Keratinocyte (primary cell): ENCODE measurements at places on chromosomes 2 and 18. TPM values are rescaled to one million over a fixed set of nuclear protein-coding genes. Genes with fewer than 3 reads are reported as not detected.

Gene PRKCE
- 1.5 to 2.0 TPM (median 2.0 TPM) in 3 replicates for polyA plus RNA-seq

Gene SPOPL
- 9.1 to 16.5 TPM (median 11.4 TPM) in 3 replicates for polyA plus RNA-seq

Gene TANK
- polyA plus RNA-seq: 33.5 to 47.2 TPM (median 40.5 TPM) in 3 replicates

Gene TIMM21
- polyA plus RNA-seq: 42.5 to 76.0 TPM (median 58.0 TPM) in 3 replicates

Gene SAG
- polyA plus RNA-seq: not detected in 3 replicates

Gene BMP10
- polyA plus RNA-seq: 0.05 TPM in 1 of 3 replicates, not detected in the others

Gene HOXD3
- polyA plus RNA-seq: not detected in 3 replicates

Gene SALL3
- polyA plus RNA-seq: not detected in 3 replicates

GRCh38 chr2:8587251-8587791 is 94.5 kb upstream of the ID2 start:
- no peak for DNase-seq

GRCh38 chr18:73352546-73352945 is 484.8 kb upstream of the NETO1 start:
- no peak for DNase-seq

- DNase-seq: no peak
These were observed 119.6 kb downstream of the FAM210A start for GRCh38 chr18:13606604-13607254.

DNA sequence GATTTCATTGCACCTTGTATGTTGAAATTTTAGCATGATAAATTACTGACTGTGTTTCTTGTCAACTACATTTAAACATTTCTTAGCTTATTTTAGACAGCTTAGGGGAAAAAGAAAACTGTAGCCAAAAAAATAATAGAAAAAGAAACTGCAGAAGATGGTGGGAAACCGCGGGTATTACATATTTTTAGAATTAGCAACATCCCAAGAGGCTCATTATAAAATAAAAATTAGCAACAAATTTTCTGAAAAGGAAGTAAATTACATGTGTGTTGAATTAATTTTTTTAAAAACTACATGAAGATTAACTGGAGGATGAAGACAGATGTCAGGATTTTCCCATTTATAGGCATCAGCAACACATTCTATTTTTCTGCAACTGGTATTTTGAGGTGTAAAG is 4.3 kb downstream of the PELI1 start:
- no peak for DNase-seq

- DNase-seq: no peak
These were observed 55.0 kb downstream of the LYPD6 start for GRCh38 chr2:149385350-149385749.

- no peak for DNase-seq
These were observed 985 bp downstream of the ILKAP start for GRCh38 chr2:238202326-238203093.

DNA sequence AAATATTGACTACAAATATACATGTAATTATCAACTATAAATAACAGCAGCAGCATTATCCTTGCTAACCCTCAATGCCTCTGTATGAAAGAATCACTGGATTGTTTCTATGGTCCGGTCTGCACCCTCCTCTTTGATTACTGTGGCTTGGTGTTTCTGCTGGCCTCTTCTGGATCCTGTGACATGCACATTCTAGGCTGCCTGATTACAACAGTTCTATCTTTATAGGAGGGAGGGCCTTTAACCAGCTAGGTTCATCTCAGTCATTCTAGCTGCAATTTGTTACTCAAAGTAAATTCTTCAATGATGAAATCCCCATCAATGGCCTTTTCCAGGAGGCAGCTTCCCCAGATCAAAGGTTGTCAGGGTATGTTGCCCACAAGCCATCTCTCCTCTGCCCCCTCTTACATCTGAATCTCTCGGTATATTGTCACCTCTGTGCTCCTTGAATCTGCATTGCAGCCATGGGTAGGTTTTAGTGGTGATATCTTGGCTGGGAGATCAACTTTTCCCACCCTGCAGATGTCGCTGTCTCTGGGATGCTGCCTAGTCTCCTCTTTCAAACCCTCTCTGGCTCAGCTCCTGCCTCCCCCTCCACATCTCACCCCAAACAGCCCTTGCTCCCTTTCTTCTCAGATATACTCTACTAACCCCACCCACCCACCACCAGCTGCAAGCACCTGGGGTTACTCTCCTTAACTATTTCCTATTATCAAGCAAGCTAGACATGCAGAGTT is 106.2 kb upstream of the BZW1 start:
- DNase-seq: no peak

- no peak for DNase-seq
These were observed 64.6 kb upstream of the CNGA3 start for GRCh38 chr2:98281607-98282006.

DNA sequence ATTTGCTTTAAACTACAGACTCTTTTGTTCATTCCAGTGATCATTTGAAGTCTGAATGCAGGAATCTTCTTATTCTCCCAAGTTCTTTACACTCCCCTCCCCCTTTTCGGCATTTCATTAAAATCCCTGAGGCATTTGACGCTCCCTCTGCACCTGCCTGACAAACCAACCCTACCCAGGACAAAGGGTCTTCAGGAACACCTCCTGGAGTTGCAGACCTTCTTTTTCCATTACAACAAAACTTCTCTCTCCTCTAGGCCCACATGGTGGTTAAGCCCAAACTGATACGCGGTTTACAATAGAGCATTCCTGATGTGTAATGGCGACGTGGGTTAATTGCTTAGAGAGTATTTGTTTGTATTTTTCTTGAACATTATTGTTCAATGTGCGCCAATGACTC is 367.4 kb downstream of the FBXO15 start:
- no peak for DNase-seq

GRCh38 chr2:74179063-74179865 is 585 bp upstream of the MOB1A start:
- no peak for DNase-seq

DNA sequence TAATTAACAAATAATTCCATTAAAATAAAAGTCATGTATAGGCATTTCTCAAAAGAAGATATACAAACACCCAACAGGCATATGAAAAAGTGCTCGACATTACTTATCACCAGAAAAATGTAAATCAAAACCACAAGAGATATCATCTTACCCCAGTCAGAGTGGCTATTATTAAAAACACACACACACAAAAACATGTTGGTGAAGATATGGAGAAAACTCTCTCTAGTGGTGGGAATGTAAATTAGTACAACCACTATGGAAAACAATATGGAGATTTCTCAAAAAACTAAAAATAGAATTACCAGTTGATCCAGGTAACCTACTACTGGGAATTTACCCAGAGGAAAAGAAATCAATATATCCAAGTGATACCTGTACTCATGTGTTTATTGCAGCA is 966.3 kb upstream of the POU3F3 start:
- DNase-seq: no peak

DNA sequence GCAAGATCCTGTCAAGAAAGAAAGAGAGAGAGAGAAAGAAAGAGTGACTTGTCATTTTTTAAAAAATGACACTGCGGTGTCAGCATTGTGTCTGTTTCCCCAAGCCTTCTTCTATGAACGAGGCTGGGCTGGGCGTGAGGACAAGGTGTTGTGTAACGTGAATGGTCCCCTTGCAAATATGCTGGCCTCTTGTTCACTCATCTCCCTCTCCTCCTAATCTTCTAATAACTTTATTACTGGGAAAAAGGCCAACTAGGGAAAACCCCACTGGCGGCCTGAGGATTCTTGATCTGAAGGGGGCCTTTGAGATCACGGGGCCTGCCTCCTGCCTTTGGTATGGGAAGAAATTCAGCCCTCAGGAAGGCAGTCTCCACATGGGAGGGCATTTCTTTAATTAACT is 163.1 kb downstream of the MIB1 start:
- no peak for DNase-seq

DNA sequence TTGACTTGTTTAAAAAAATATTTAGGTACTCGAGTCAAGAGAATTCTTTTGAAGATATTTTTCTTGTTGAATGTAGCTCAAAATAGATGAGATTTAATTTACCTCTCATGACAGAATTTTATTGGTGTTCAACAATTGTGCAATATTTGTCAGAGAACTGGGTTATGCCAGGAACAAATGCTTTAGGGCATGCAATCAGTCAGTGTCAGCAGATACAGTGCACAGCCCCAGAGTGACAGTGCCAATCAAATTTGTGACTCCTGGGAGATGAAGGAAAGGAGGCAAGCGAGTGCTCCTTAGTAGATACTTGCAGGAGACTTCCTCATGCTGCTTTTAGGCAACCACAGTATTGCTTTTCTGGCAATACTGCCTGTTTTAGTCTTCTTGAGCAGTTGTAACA is 81.2 kb upstream of the DSEL start:
- DNase-seq: no peak

- DNase-seq: no peak
These were observed 222.0 kb downstream of the KCNE4 start for GRCh38 chr2:223273995-223274394.

DNA sequence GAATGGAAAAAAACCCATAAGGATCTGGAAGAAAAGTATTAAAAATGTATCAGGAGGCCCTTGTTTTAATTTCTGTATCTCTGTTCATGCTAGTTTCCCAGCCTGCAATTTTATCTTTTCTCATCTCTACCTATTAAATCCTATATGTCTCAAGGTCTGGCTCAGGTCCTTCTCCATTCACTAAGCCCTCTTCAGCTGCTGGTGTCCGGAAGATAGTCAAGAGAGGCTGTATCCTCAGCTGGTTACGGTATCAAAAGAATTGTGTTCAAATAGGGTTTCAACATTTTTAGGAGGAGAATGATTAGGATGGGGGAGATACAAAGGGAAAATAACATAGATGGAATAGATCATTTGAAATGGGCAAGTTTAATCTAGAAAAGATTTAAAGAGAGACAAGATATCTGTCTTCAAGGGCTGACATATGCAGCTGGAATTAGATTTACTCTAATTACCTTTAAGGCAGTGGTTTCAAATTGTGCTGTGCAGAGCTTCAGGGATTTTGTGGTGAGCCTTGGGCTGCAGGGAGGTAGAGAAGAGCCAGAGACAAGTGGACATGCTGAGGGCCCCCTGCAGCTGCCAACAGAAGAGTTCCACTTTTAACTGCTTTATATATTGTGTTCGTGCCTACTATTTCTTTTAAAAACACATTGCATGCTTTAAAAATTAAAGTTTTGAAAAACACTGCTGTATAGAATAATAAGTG is 24.1 kb downstream of the GREB1L start:
- DNase-seq: no peak

- no peak for DNase-seq
These were observed 47.2 kb downstream of the METTL8 start for GRCh38 chr2:171386627-171387026.

- DNase-seq: no peak
These were observed 193.2 kb downstream of the CDH2 start for GRCh38 chr18:27983780-27984179.

- no peak for DNase-seq
These were observed 10.4 kb downstream of the MYT1L start for GRCh38 chr2:2320486-2321199.

- no peak for DNase-seq
These were observed 61.3 kb downstream of the TMEM247 start for GRCh38 chr2:46540496-46541331.

- no peak for DNase-seq
These were observed 89.9 kb downstream of the SOX11 start for GRCh38 chr2:5782103-5782502.

GRCh38 chr2:152646775-152647174 is 70.5 kb downstream of the PRPF40A start:
- DNase-seq: peak; percentile 66

DNA sequence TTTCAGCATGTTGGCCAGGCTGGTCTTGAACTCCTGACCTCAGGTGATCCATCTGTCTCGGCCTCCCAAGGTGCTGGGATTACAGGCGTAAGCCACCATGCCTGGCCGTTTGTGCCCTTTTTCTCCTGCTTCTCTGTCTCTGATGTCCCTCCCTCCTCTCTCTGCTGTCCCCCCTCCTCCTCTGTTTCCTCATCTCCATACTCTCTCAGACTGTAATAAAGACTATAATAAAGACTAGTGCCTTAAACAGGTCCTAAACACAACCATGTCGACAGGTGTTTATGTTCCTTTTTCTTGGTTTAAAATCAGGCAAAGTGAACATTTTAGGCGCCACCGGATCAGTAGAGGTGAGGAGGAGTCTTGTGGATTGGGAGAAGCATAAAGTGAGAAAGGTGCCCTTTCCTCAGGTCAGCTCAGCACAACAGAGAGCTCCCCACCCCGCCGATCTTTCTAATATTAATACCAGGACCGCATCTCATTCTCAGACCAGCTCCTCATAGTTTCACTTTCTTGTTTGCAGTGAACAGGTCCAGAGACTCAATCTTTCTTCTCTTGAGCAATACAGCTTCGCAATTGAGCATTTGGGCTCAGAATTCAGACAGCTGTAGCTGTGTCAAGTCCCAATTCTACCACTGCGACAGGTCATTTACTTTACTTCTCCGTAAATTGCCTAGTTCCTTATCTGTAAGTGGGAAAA is 23.7 kb downstream of the TIMM21 start:
- DNase-seq: no peak

- DNase-seq: no peak
These were observed 894 bp downstream of the SMAD7 start for GRCh38 chr18:48949606-48950535.

- no peak for DNase-seq
These were observed 43.3 kb upstream of the SERPINB2 start for GRCh38 chr18:63844254-63844653.

DNA sequence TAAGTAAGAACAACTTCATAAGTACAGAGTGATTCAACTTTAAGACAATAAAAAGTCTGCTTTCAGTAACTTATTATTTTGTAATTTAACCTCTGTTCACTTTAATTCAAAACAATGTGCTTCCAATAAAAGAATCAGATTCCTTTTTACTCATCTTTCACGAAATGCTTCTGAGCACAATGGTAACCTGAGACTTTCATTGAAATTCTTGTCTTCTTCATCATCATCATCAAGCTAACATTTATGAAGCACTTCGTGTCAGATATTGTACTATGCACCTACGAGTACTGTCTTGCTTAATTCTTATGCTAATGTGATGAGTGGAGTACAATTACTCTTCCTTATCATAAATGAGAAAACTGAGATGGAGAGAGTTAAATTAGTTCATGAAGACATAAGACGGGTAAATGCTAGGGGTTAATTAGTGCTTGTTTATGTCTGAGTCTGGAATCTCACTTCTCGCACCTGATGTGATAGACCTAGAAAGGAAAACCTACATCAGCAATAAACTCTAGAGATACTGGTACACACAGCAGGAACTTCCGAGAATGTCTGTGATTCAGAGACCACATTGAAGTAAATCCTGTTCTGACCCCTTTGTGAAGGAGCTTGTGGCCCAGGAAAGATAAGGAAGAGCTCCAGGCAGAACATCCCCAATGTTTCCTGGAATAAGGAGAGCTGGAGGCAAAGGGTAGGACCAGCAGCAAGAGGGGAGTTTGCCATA is 227.6 kb upstream of the ETAA1 start:
- DNase-seq: peak; percentile 13

GRCh38 chr2:56206250-56206649 is 22.5 kb downstream of the CCDC85A start:
- DNase-seq: no peak
